ENCODE measurements at places on chromosomes 7 and 10.

- DNase-seq, result no peak
These were observed 1281.2 kb upstream of the SORCS1 start for GRCh38 chr10:108445746-108446145.

DNA sequence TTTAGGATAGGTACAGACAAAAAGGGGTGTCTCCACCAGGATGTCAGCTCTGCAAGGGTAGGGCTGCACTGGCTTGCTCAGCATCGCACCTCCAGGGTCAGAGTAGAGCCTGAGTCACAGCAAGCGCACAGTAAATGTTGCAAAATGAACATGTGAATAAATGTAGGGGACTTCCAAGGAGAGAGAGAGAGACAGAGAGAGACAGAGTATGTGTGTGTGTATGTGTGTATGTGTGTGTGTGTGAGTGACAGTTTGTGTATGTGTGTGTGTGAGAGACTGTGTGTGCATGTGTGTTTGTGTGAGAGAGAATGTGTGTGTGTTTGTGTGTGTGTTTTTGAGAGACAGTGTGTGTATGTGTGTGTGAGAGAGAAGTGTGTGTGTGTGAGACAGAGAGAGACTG is 163.3 kb downstream of the RPS24 start:
- DNase-seq, result no peak

DNA sequence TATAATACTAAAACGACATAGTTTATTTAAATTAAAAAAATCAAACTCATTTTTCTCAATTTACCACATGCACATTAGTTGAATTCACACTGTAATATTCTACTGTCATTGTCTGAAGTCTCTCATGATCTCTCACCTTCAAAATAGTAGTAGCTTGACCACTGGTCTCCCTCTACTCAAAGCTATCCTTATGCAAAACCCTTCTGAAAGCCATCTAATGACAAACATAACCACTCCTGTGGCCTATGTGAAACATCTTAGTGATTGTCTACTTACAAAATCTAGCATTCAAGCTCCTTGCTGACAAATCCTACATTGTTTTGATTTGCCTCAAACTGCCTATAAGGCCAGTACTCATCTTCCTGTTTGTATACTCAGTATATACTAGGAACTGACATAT is 606.0 kb upstream of the GHITM start:
- DNase-seq, result no peak

- no peak for DNase-seq
These were observed 206.8 kb upstream of the MTPN start for GRCh38 chr7:136183981-136184380.

GRCh38 chr7:50217821-50218281 is 86.7 kb upstream of the IKZF1 start:
- DNase-seq, result no peak

- DNase-seq, result no peak
These were observed 2.3 kb upstream of the MDFIC start for GRCh38 chr7:114919587-114919986.

- no peak for DNase-seq
These were observed 268.3 kb upstream of the IGFBP3 start for GRCh38 chr7:46189255-46189790.

GRCh38 chr7:130960208-130960988 is 226.4 kb upstream of the KLF14 start:
- no peak for DNase-seq

GRCh38 chr7:112876877-112877276 is 86.7 kb upstream of the TMEM168 start:
- no peak for DNase-seq

DNA sequence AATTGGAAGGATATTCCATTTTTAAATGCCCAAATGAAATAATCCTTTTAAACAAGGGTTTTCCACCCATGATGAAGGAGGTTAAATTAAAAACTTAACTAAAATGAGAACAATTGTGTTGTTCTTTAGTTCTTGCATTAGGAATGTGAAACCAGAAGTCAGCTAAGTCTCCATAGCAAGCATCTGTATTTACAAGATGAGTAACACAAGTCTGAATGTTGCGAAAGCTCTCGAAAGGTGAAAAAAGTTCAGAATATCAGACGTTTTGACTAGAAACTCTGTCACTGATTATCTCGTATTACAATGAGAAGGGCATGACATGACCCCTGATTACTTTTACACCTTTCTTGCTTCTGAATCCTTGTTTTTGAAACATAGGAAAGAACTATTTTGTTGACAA is 149.6 kb downstream of the BICC1 start:
- no peak for DNase-seq

- DNase-seq, result no peak
These were observed 1.7 kb downstream of the NYAP1 start for GRCh38 chr7:100485471-100485876.

- DNase-seq, result no peak
These were observed 406 bp downstream of the ZP3 start for GRCh38 chr7:76425156-76425555.

GRCh38 chr10:122348512-122348911 is 26.0 kb upstream of the PLEKHA1 start:
- DNase-seq, result no peak
